Mesendoderm (in vitro differentiated cells): ENCODE measurements at places on chromosomes 7 and 10.

- DNase-seq: no peak
Observed at GRCh38 chr7:34222722-34223121, 317.4 kb downstream of the BMPER start.

- DNase-seq: no peak
Observed at GRCh38 chr10:123998197-123999141, 94.9 kb downstream of the CHST15 start.

DNA sequence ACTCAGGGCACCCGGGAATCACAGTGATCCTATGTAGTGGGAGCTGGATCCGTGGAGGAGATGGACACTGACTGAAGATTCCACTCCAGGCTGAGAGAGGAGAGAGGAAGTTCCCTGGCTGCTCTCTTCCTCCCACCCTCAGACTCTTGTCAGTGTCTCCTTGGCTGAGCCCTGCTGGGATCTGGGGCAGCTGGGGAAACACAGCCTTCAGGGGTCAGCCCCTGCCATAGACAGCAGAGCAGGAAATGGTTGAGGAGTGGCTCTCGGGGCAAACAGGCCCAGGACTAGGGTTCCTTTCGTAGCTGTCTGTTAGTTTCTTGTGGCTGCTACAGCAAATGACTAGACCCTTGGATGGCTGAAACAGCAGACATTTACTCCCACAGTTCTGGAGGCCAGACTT, 174.4 kb upstream of the BMPER start:
- DNase-seq: no peak

DNA sequence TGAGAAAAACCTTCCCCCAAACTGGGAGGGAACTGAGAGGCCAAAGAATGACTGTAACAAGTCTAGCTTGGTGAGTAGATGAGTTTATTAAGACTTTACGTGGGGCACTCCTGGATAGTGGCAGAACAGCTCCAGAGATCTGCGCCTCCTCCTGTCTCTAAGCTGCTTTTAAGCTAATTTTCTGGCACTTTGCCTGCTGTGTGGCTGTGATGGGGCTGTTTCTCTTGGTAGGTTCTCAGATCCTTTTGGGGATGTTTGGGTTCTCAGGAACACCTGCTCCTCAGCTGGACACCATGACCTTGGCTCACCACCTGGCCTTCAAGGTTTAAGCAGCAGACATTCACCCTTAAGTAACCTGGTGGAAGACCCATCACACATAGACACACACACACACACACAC, 68.3 kb downstream of the AKR1E2 start:
- DNase-seq: no peak

DNA sequence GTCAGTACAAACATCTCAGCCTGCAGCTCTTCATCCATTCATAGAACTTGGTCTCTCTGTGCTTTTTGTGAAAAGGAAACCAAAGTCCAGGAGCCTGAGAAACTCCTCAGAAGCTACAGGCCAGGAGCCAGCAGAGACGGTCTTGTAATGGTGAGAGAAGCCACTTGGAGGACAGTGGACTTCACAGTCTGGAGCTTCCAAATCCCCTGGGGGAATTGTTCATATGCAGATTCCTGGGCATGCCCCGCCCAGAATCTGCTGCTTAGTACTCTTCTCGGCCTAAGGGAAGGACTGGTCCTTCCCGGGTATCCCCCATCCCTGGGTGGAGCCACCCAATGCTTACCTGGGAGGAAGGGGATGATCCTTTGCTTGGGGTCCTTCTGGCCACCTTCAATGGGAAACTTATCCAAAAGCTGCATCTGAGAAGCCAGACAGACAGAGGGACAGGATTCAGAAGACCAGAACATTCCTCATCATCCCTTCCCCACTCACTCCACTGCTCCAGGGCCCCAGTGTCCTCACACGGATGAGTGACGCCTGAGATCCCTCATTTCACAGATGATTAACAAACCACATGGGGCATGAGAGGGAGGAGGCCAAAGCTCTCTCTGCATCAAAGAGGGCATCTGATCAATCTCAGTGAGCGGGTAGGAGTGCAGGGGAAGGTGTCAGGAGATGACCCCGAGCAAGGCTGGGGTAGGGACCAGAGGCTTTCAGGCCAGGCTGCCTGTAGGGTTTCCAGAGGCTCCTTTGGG, 88.4 kb downstream of the SH3PXD2A start:
- DNase-seq: peak; percentile 71

DNA sequence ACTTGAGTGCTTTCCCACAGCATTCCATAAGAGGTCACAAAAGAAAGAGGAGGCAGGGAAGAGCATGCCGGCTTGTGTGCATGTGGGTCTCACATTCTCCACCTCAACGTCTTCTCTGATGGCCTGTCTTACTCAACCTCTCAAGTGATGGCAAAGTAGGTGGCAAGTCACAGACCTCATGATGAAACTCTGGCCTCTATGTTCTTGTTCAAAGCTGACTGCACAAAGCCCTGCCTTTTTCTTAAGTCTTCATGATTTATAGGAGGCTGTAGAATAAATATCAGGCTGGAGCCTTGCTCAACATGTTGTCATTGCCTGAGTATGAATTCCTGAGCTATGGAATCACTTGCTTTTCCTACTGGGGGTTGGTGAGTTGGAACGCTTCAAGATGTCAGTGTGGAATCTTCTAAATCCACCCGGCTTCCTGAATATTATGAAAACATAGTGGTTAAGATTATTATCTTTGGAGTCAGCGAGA, 213.6 kb upstream of the INHBA start:
- DNase-seq: no peak

DNA sequence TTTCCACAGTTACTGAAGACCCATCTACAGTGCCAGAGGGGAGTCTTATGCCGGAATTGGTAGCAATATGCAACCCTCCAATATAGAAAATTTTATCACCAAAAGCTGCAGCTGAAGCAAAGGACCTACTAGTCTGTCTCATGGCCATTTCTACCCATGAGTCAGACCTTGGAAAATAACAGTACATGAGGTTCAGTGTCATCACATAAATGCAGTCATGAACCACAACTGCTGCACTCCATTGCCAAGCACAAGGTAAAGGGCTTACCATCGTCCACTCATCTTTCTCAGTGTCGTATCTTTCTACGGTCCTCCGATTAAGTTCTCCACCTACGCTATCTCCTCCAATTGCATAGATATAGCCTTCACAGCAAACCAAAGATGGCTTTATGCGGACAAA, 21.8 kb downstream of the KBTBD2 start:
- DNase-seq: no peak

DNA sequence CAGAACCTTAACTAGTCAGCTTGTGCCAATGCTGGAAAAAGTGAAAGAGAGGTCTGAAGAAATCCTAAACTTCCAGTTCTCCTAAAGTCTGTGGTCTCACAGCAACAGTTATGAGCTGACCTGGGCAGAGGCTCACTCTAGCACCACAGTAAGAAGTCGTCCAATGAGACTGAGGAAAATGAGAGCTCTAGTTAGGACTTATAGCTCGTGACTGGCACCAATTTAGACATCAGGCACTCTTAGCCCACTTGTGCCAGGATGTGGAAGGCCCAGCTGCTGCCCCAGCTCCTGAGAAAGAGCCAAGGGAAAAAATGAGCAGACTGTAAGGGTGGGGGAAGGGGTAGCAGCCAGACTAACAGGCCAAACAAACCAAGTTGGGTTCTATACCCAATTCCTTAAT, 7.6 kb downstream of the MMS19 start:
- no peak for DNase-seq

DNA sequence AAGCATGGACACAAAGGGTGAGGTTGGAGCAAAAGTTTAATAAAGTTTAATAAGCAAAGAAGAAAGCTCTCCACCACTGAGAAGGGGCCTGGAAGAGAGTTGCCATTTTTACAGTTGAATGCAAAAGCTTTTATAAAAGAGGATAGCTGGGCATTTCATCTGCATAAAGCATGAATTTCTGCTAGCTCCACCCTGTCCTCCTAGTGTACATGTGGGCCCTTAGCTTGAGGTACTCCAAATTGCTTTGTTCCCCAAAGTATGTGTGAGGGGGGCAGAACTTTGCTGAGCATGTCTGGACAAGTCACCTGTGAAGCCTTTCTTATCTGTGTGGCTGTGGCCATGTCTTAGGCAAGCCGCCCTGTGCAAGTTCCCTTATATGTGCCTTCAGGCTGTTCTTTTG, 22.6 kb upstream of the CROT start:
- DNase-seq: no peak

- DNase-seq: peak; percentile 98
Observed at GRCh38 chr7:94301024-94301586, 93.6 kb upstream of the COL1A2 start.

DNA sequence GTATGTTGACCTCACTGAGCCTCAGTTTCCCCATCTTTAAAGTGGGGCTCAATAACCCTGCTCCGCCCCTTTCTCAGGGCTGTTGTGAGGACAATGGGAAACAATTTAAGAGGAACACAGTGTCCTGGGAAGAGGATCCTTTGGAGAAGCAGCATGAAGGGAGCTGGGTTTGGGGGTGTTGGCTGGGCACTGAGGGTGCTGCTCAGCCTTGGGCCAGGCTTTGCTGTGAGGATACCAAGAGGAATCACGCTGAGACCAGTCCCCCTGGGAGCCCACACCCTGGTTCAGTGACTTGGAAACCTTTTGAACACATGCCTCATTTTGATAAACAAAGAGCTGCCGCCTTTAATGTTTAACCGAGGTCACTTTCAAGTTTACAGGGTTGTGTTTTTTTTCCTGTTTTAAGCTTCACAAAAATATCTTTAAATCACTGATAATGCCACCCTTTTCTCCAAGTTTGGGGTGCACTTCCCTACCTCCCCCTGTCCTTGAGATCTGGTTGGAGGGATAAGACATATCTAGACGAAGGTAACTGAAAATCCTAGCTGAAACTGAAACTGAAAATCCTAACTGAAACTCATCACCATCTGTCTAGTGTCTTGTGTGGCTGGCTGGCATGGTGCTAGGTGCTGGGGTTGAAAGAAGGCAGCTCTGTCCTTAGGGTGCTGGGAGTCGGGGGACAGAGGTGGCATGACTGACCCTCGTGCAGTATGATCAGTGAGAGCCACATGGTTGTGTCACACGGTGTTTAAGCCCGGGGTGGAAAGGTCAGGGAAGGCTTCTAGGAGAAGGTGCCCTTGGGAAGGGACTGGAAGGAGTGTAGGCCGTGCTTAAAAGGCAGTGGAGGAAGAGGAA, 27.7 kb downstream of the ZNF775 start:
- no peak for DNase-seq

GRCh38 chr10:44627591-44628354, 242.9 kb upstream of the CXCL12 start:
- DNase-seq: peak; percentile 33

GRCh38 chr7:102874166-102874829, 38.5 kb upstream of the LRRC17 start:
- no peak for DNase-seq

- DNase-seq: no peak
Observed at GRCh38 chr7:27936768-27937102, 196.8 kb downstream of the TAX1BP1 start.

- no peak for DNase-seq
Observed at GRCh38 chr7:96004578-96004977, 232.2 kb downstream of the DYNC1I1 start.

GRCh38 chr7:113828581-113828980, 90.2 kb downstream of the PPP1R3A start:
- DNase-seq: no peak

- DNase-seq: no peak
Observed at GRCh38 chr10:11152801-11153200, 135.1 kb downstream of the CELF2 start.

DNA sequence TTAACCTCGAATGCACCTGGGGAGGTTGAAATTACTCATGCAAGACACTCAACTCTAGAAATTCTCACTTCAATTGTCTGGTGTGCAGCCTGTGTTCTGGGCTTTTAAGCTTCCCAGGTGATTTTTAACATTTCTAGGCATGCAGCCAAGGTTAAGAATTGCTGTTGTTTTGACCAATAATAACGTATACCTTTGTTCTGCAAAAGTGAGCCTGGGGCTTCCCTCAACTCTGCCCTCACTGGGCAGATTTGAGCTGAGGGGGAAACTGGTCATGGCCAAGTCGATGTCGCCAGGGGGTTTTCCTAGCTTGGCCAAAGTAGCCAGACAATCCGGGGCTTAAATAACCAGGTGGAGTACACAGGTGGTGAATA, 568 bp downstream of the PRSS2 start:
- DNase-seq: no peak

DNA sequence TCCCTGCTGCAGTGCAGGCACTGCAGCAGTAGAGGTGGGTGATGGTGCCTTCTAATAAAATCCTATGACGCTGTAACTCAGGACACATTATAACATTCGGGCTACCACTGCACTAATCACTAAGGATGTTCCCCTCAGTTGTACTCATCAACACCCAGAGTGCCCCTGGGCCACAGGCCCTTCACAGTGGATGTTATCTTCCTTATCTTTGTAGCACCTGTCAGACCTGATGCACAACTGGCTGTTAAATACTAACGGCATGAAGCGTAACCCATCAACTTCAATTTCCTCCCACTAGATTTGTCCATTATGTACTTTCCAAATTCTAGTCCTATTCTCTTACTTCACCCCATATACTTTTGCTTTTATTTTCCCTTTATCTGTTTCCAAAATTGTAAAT, 66.3 kb downstream of the PARD3 start:
- no peak for DNase-seq

DNA sequence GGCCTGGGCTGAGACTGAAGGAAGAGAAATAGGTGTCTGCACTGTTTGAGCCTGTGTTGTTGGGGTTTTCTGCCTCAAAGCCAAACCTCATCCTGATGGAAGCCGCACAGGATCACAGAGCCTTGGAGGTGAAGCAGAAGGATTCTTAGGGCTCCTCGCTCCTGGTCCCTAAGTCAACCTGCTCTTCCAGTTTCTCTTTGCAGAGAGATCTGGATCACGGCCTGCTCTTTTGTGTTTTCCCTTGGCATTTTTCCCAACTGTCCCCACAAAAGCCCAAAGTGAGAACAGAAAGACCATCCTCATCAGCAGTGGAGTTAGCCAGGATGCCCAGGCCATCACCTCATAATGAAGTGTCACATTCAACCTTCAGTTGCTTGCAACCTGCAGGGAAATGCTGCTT, 20.3 kb upstream of the PPIA start:
- no peak for DNase-seq

DNA sequence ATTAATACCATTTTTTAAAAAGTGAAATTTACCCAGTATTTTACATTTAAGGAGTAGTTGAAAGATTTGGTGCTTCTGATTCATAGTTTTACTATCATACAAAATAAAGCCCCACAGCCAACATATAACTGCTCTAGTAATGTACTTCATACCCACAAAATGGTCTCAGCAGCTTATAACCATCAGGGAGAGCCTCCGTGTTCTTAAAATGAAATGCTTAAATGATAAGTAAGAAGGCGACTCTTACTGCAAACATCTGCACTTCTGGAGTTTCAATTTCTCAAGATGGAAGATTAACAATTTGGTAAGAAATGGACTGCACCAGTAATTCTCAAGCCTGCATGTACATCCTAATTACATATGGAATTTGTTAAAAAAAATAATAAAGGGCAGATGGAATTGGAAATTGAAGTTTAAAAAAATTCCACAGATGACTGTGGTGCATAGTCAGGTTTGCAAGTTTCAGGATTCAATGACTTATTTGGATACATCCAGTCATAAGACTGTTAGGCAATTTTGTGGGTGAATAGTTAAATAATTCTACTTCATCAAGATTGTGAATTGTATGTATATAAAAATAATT, 461.0 kb downstream of the KIF20B start:
- DNase-seq: no peak
